ENCODE measurements at places on chromosomes 12 and 14. TPM values are rescaled to one million over a fixed set of nuclear protein-coding genes. Genes with fewer than 3 reads are reported as not detected.

GRCh38 chr12:69657376-69658137, 41.5 kb downstream of the BEST3 start:
- DNase-seq = peak; percentile 45

DNA sequence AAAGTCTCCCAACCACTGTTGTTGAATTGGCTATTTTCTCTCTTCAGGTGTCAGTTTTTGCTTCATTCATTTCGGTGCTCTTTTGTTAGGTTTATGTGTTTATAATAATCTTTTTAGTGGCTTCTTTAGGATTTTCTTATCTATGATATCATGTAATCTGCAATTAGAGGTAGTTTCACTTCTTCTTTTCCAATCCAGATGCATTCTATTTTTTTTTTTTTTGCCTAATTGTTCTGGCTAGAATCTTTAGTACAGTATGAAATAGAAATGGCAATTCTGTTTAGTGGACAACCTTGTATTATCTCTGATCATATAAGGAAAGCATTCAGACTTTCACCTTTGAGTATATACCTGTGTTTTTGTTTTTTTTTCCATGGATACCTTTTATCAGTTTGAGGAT, 17.4 kb downstream of the CNOT2 start:
- no peak for DNase-seq

SPX gene
- under 0.01 TPM for total RNA-seq

GRCh38 chr12:26700430-26700829, 132.6 kb downstream of the ITPR2 start:
- DNase-seq = peak; percentile 48

DNA sequence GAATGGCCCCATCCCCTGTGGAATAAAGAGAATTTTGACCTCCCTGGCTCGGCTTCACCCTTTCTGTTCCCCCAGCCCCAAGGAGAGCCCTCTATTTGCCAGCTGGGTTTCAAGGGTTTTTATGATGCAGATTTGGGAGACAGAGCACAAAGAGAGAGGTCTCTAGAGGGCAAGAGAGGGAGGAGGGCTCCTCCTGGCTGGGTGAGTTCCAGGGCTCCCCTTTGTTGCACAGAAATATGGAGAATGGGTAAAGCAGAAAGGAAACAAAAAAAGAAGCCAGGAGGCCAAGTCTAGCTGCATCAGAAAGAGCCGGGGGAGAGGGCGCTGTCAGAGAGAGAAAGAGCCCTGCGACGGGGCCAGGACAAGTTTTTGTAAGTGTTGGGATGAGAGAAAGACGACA, 319.6 kb upstream of the RTL1 start:
- DNase-seq = no peak

DNA sequence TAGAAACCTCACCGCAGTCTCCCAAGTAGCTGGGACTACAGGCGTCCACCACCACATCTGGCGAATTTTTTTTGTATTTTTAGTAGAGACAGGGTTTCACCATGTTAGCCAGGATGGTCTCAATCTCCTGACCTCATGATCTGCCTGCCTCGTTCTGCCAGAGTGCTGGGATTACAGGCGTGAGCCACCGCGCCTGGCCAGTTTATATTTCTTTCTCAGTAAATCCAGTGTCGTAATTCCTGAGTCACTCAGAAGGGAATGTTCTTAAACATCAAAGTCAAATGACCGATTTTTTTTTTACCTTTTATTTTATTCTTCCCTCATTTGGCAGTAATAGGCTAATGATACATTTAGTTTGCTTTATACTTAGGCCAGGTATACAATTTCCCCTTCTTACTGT, 80.5 kb downstream of the FBXO33 start:
- DNase-seq = peak; percentile 42

DNA sequence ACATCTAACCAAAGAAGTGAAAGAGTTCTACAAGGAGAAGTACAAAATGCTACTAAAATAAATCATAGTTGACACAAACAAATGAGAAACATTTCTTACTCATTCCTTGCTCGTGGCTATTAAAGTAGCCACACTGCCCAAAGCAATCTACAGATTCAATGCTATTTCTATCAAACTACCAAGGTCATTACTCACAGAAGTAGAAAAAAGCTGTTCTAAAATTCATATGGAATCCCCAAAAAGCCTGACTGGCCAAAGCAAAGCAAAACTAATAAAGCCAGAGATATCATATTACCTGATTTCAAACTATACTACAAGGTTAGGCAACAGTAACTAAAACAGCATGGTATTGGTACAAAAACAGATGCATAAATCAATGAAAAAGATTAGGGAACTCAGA, 305.6 kb downstream of the RPAP3 start:
- peak; percentile 52 for DNase-seq

CKAP4 gene
- total RNA-seq = 310 TPM

GRCh38 chr12:131909752-131910219, 15.4 kb downstream of the ULK1 start:
- no peak for DNase-seq

DNA sequence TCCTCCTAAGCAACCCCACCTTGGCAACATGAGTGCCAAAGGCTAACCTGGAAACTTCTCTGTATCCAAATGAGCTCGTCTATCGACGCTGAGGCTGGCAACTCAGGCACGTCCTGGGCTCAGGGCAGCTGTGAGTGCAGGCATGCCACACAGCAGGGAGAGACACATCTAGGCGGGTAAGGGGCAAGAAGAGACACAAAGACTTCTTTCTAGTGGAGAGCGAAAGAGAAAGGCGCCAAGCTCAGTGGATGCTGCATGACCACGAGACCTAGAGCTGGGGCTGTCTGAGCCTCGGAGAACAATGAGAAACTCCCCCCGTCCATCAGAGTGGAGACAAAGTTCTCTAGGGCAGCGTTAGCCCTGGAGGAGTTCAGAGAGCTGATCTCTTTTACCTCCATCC, 170.4 kb downstream of the CALM1 start:
- no peak for DNase-seq

ADAM20 gene
- 0.86 TPM for total RNA-seq

SRGAP1 gene
- 14.5 TPM for total RNA-seq

- no peak for DNase-seq
Observed at GRCh38 chr12:83866477-83866876, 1046.1 kb downstream of the SLC6A15 start.

ZNF410 gene
- 80.5 TPM for total RNA-seq

DNA sequence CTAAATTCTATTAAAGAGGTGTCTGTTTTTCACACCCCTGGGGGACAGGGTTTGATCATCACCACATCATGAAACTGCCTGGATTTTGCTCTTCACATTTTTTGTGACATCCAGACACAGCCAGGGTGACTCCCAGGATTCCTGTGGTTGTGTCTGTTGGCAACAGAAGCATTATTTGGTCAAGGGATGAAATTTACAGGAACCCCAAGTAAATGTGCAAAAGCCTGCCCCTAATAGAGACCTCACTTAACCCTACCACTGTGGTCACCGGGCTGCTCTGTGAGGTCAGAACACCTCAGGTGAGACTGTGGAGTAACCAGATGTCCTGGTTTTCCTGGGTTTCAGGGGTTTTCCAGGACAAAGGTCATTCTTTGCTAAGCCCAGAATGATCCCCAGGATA, 103.8 kb downstream of the DAD1 start:
- peak; percentile 14 for DNase-seq

GRCh38 chr14:70086685-70087379, 101.9 kb downstream of the SLC8A3 start:
- peak; percentile 41 for DNase-seq

GRCh38 chr12:2977776-2978175, 18.6 kb downstream of the TEAD4 start:
- DNase-seq = no peak

- peak; percentile 83 for DNase-seq
Observed at GRCh38 chr12:110269622-110270124, 11.4 kb upstream of the ATP2A2 start.

GRCh38 chr14:99732436-99733210, 48.5 kb downstream of the CYP46A1 start:
- DNase-seq = no peak

HSP90B1 gene
- total RNA-seq = 460 TPM

DNA sequence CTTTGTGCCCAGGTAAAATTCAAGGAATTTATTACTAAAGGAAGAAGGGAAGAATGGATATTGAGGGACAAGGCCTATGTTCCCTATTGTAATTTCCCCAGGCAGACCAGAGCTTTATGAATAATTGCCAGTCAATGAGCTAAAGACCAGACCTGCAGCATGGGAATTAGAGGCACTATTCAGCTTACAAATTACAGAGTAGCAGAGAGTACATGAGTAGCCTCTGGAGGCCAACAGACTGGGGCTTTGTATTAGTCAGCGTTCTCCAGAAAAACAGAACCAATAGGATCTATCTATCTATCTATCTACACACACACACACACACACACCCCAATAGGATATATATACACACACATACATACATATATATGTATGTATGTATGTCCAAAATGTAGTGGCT, 120.0 kb upstream of the RPH3A start:
- no peak for DNase-seq

DNA sequence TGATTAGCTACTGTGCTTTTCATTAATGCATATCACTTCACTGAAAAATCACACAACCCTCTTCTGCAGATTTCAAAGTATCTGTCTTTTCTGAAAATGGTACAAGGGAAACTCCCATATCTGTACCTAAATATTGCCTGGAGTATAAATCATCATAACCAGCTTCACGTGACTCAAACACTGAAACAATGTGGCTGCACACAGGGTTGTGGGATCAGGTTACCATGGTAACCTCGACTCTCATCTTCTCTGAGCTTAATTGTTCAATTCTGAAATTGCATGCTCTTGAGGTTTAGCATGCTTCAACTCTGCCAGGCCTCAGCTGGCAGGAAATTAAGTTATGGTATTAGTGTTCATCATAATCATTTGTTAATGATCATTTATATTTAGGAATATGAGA, 77.5 kb upstream of the CPSF6 start:
- no peak for DNase-seq

DNA sequence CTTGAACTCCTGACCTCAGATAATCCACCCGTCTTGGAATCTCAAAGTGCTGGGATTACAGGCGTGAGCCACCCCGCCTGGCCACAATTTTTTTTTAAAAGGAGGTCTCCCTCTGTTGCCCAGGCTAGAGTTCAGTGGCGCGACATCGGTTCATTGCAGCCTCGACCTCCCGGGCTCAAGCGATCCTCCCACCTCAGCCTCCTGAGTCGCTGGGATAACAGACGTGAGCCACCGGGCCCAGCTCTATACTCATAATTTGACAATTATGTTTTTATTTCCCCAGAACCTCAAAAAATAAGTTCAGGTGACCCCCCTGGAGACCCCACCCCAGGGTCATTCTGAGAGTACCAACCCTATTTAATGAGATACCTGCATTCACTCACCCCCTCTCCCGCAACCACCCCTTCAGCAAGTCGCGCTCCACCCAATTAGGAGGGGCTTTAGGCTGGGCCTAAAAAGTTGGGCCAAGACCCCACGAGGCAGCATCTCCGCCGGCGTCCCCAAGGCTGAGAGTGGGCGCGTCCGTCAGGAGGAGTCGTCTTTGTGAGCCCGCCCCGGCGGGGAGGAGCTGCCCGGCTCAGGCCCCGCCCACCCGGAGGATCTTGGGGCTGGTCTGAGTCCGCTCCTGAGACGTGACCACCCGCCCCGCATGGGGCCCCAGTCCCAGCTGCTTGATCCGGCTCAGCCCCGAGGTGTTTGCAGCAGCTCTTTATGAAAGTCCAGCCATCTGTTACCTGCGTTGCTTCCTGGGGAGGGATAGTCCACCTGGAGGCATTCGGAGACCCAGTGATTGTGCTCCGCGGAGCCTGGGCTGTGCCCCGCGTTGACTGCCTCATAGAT, at the start of gene ANKRD33:
TSS of gene ANKRD33 (plus strand) at position 628 of the 840 bp plus-strand sequence. CDS start at position 712, 84 bp downstream.
- peak; percentile 41 for DNase-seq

GCN1 gene
- total RNA-seq = 210 TPM

KCNK13 gene
- not detected for total RNA-seq

DNA sequence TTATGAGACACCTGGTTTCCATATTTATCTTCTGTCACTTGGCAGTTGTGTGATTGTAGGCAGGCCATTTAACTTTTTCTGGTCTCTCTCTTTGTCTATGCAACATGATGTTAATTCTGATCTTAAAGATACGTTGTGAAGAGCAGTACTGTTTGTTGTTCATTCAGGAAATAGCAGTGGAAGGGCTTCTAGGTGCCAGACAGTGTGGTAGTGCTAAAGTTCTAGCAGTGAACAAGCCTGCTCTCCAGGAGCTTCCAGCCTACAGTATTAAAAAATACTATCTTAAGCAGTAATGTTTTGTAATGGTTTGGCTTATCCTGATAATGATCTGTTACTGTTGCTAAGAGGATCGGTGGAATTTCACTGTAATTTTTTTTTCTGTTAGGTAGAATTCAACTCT, 15.2 kb downstream of the NAA30 start:
- peak; percentile 24 for DNase-seq

GUCY2C gene
- total RNA-seq = not detected

DNA sequence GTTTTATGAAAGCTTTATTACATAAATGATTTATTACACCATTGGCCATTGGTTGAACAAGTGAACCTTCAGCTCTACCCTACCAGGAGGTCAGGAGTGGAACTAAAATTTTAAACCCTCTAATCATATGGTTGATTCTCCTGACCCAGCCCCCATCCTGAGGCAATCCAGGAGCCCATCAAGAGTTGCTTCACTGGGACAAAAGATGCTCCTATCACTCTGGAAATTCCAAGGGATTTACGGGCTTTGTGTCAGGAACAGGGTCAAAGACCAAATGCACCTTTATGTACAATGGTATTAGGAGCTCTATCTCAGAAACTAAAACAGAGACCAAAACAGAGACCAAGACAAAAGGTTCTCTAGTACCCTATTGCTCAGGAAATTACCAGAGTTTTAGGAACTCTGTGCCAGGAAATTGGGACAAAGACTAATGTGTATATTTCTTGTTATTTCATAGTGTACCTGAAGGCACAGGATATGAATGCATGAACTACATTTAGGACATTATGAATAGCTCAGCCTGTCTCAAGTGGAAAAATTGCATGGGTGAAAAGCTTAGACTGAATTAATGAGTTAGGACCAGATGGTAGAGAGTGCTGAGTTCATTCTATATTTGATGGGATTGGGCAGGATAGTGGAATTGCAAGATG, 171.7 kb upstream of the FLRT2 start:
- DNase-seq = no peak

GRCh38 chr14:72715215-72715849, 178.6 kb downstream of the DPF3 start:
- no peak for DNase-seq

DNA sequence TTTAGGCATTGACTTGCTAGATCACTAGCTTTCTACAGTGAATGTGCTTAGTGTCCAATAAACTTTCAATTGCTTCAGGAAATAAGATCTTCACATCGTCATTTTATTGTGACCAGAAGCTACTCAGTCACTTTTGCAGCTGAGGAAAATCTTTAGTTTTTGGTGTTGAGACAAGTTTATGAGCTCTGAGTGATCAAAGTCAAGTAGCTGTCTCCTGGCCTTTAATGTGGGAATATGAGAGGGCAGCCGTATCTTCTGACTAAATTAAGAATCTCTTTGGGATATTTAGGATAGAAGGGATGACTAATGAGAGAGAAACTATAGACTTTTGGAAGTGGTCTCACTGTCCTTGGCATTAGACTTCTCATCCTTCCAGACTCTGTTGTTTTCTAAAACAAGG, 21.6 kb downstream of the MSRB3 start:
- DNase-seq = no peak

DNA sequence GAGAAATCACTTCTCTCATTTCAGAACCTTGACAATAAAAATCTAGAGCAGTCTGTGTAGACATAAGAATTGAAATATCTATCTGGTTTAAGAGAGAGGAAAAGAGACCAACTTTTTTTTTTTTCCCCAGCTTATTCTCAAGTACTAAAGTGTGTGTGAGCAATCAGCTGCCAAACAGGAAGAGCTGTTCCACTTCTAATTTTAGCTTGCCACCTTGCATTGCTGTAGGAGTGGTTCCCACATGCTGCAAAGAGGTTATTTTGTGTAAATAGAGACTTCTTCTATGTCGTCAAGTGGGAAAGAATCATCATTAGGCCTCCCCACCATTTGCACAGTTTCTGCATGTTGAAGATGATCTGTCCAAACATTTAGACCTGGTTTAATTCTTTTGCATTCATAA, 142.6 kb downstream of the NPAS3 start:
- DNase-seq = no peak

Data from fibroblast of villous mesenchyme (primary cell).